ENCODE measurements at places on chromosomes 7 and 10.

GRCh38 chr10:114024876-114025610 is 18.6 kb upstream of the ADRB1 start:
- peak; percentile 42 for DNase-seq

DNA sequence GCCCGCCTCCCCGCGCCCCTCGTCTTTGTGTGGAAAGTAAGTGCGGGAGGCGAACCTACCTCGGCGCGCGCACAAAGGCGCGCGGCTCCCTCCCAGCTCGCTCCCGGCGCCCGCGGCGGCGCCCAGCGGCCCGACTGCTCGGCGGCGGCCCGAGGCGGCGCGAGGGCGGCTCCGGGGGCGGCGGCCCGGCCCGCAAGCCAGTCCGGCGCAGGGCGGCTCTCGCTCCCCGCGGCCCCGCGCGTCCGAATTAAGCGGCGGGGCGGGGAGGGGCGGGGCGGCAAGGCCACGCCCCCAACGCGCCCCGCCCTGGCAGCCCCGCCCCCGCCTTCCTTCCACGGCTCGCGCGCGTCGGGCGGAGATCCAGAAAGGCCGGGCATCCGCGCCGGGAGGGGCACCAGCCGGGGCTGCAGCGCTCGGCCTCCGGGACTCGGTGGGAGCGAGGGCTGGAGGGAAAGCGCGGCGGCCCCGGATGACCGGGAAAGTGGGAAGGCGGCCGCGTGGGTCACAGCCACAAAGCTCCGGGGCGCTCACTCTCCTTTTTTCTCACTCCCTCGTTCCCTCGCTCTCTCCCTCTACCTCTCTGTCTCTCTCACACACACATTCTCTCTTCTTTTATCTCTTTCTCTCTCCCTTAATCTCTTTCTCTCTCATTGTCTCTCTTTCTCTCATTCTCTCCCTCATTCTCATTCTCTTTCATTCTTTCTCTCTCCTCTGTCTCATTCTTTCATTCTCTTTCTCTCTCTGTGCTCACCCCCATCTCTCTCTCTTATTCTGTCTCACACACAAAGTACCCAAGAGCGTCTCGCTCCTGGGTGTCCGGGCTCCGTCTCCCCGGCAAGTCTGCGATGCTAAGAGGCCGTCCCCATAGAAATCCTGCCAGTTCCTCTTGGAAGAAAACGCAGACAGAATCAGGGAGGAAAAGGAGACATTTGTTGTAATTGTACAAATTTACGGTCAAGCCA is 170.2 kb downstream of the FAM107B start:
- DNase-seq, result peak; percentile 86

- DNase-seq, result no peak
These were observed 5.2 kb downstream of the INPP5A start for GRCh38 chr10:132542819-132543218.

GRCh38 chr10:62594093-62594520 is 210.4 kb upstream of the ADO start:
- DNase-seq, result peak; percentile 41

- DNase-seq, result no peak
These were observed 173.2 kb upstream of the MTPN start for GRCh38 chr7:136150311-136150710.

GRCh38 chr10:89889606-89890005 is 188.2 kb downstream of the KIF20B start:
- no peak for DNase-seq

DNA sequence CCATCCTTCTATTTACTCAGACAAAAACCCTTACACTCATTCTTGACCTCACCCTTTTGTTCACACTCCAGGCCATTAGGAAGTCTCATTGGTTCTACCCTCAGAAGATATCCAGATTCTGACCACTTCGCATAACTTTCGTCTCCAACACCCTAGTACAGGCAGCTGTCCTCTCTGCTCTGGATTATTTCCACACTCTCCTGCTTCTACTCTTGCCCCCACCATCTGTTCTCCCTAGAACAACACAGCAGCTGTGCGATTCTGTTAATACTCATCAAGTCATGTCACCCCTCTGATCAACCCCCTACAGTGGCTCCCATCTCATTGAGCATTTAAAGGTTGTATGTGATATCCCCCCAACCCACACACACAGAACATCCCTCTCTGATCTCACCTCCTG is 15.5 kb upstream of the TRIL start:
- no peak for DNase-seq

- no peak for DNase-seq
These were observed 2.9 kb upstream of the TARP start for GRCh38 chr7:38276096-38276877.

- DNase-seq, result no peak
These were observed 6.9 kb upstream of the ZNF485 start for GRCh38 chr10:43599333-43599732.

DNA sequence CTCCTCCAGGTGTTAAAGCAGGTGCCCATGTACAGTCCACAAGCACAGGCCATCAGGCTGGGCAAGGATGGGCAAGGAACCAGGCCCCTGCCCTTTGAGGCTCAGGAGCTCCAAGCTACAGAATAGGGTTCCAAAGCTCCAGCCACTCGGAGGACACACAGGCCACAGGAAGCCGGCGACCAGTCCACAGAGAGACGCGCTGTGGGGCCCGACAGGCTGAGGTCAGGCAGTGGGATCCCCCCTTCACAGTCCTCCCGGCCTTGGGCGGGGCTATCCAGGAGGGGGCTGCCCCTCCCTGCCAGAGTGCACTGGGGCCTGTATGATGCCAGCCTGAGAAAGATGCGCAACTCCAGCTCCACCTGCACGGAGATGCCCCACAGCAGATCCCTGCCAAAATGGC is 34.0 kb downstream of the MAD1L1 start:
- no peak for DNase-seq

- DNase-seq, result no peak
These were observed 1.2 kb downstream of the PHKG1 start for GRCh38 chr7:56091591-56091990.

- DNase-seq, result peak; percentile 65
These were observed 918 bp upstream of the RPEL1 start for GRCh38 chr10:103244666-103245271.

GRCh38 chr10:14751921-14752320 is 22.8 kb downstream of the FAM107B start:
- DNase-seq, result no peak

- DNase-seq, result peak; percentile 43
These were observed 37.1 kb upstream of the BICC1 start for GRCh38 chr10:58475322-58476277.

GRCh38 chr10:61993711-61994401 is 92.4 kb downstream of the ARID5B start:
- DNase-seq, result no peak

DNA sequence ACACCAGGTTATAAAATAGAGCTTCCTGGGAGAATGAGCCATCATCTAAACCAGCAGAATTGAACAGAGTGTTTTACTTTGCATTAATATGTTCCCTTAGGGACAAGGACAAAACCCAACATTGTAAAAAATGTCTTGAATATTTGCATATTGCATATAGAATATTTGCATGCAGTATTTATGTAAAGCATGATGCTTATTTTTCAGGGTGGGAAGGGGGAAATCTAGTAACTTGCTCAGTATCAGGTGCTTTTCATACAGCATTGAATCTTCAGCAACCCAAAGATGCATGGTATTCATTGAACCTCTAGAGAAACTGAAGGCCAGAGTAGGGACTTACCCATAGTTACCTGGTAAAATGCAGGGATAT is 409.2 kb upstream of the ZMIZ1 start:
- no peak for DNase-seq

DNA sequence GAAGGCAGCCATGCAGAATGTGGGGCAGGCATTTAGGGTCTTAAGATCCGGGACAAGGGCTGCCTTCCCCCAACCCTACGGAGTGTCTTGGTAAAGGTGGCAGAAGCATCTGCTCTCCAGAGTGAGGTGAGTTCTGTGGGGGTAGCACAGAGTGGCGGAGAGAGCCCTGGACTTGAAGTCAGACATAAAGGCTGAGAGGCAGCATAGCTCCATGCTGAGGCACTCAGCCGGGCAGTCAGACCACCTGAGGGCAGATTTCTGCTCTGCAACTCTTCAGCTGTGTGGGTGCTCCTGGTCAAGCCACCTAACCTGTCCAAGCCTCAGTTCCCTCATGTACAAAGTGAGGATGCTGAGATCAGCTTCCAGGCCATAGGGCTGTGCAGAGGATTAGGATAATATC is 81.0 kb downstream of the CRTAC1 start:
- DNase-seq, result no peak
